ENCODE measurements at places on chromosomes 3 and 15. TPM values are rescaled to one million over a fixed set of nuclear protein-coding genes. Genes with fewer than 3 reads are reported as not detected.
A peak's percentile ranks its signal among the peaks of the same experiment; 100 is the strongest.

- DNase-seq, result peak; percentile 12
These were observed 30.8 kb downstream of the MLH1 start for GRCh38 chr3:37024092-37024491.

DNA sequence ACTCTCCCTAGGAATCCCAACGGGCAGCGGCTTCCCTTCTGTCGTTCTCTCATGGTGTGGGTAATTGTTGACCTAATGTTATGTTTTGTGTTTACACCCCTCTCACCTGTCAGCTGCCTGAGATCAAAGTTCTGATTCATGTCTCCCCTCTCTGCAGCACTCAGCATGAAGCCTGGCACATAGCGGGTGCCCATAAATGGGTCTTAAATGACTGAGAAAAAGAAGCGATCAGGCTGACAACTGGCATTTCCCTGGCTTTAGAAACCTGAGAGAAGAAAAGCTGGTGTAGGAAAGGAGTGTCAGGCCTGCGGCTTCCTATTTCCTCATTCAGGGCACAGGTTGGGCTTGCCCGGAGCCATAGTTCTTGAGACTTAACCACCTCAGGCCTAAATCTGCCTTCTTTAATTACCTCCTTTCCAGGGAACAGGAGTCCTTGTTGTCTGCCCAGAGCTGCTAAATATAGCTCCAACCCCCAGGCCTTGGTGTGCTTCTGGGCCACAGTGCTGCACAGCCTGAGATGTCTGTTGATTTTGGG, 31.8 kb downstream of the LPP start:
- DNase-seq, result no peak

DNA sequence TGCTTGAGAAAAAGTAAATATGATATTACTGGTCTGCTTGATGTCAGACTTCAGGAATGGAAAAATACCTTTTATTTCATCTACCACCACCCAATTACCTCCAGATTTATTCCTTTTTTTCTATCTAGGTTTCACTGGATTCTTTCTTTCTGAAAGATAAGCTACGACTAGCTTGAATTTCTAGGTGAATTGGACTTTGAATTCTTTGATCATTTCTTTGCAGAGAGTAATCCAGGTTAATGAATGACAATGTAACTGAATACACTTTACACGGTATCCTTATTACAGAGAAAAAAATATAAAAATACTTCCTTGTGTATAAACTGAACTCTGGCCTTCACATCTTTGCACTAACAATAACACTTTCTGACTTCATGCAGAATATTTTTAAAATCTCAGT, 59.5 kb upstream of the TRPC1 start:
- no peak for DNase-seq

DNA sequence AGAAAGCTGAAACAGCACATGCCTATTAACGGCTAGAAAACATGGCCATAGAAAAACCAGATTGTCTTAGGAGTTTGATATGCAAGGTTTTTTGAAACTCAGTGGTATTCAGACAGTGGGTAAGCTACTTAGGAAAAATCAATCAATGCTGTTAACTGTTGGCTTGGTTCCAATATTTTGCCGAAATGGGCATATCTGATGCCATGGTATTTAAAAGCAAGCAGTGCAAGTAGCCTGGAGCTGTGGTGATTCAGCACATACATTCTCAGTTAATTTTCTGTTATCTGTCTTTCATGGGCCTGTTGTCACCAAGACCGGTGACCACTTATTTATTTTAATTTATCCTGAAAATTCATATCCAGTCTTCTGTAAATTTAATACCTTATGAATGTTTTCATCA, 17.3 kb upstream of the SUCNR1 start:
- DNase-seq, result no peak

DNA sequence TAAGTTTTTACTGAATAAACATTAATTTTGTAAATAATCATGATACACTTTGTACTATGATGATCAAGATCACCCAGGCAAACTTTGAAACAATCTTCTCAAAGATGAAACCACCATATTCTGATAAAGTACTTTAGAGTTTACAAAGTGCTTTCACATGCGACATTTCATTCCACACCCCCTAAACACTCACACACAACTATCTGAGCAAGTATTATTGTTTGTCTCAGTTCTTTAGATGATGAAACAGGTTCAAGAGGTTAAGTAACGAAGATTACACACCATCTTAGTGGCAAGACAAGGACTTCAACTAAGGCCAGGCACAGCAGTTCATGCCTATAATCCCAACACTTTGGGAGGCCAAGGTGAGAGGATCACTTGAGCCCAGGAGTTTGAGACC, 37.6 kb downstream of the ZNF148 start:
- DNase-seq, result no peak

DNA sequence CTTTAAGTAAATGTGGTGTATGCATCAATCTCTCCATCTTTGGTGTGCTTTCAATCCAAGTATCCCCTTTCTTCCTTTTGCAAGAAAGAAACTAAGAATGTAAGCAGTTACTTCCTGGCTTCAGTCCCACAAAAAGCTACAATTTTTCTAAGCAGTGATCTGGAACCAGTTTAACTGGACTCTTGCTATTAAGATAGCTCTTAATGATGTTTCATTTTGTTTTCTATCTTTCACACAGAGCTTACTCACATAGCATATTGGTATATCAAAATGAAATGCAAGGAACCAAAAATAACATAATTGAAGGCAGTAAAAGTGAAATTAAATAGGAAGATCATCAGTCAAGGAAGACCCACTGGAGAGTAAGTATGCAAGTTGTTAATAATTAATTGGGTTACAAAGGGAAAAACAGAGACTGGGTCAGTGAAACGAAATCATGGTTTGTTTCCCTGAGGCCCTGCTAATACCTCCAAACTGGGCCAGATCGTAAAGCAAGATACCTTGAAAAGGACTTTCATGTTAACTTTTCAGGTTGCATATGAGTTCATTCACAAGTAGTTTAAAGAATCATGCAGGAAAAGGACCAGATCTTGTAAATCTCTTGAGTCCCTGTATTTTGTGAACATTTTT, 41.9 kb downstream of the GPR160 start:
- DNase-seq, result no peak

- peak; percentile 68 for DNase-seq
These were observed 40.1 kb downstream of the TMEM44 start for GRCh38 chr3:194592798-194593752.

DNA sequence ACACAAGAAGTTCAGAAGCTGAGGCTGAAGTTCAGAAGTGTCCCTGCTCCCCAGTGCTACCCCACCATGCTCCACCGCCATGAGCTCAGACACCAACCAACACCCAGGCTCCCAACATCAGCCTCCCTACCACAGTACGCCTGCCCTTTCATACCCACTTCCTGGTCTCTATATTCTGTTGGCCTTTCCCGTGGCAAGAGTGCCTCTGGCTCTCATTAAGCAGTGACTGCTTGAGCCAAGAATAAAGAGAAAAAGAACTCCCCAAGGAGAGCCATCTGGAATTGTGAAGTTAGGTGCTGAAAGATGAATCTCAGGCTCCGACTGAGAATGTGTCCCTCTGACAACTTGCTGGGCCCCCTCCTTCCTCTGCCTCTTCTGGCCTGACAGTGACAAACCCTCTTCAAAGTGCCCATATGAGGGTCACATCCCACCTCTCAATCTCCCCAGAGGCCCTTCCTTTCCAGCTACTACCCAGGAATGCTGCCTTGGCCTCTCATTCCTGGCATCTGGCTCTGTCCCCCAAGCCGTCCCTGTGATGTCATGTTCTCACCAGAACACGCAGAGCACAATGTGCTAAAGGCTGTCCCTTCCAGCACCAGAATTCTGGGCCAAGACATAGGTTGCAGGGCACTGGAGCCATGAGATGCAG, 306.8 kb downstream of the NTRK3 start:
- no peak for DNase-seq

- DNase-seq, result no peak
These were observed 773.2 kb downstream of the OTOL1 start for GRCh38 chr3:162269636-162270458.

DNA sequence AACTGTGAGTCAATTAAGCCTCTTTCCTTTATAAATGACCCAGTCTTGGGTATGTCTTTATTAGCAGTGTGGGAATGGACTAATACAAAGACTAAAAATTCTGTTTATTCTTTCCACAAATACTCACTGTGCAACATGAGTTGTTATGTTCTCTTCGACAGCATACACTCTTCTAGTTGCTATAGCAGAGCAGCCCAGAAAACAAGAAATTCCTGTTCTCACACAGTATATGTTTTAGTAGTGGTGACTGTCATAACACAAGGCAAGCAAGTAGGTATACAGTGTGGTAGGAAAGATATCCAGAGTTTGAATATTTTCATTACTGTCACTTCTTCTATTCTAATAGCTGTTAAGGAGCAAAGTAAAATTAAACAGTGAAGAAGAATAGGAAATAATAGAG, 453.3 kb downstream of the ROBO1 start:
- DNase-seq, result no peak

GRCh38 chr3:109353057-109353456, 15.7 kb upstream of the DPPA4 start:
- DNase-seq, result no peak

DNA sequence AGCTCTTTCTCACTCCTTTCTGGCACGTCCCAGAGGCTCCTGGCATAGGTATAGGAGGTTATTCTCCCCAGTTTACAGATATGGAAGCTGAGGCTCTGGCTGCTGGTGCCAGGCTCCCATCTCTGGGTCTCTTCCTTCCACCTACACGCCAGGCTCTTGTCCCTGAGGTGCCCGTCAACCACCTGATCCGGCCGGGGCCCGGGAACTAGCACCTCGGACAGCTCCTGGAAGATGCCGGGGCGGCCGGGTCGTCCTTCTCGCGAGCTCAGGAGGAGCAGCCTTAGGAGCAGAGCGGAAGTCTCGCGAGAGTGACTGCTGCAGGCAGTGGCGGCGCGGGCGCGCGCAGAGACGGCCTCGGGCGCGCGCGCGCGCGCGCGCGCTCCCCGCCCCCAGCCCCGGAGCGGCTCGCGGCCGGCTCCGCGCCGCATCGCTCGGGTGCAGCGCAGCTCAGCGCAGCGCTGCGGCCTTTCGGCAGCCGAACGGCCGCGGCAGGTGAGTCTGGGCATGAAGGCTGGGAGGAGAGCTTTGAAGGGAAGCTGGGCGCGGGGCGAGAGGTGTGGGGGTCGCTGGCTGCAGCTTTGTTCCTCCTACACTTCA, at the start of gene SCAMP5:
Gene SCAMP5, plus strand, starts transcription at position 382 of the 597 bp plus-strand sequence. CDS start 16,277 bp downstream, outside the sequence.
- peak; percentile 97 for DNase-seq

- DNase-seq, result peak; percentile 79
These were observed 734 bp downstream of the TBL1XR1 start for GRCh38 chr3:177196456-177197040.

DNA sequence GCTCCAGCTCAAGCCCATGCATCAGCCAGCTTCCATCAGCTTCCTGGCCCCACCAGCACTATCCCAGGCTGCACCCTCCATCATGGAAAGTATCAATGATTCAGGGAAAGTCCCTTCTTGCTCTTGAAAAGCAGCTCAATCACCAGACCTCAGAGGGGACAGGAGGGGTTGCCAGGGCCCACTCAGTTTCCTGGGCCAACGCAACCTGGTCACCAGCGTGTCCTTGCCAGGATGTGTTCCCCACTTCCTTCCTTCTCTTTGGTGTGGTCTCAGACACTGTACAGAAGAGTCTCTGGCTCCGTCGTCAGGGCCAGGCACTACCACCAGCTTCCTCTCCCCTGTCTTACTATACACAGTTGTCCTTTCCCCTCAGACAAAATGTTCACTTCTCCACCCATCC, 3.0 kb downstream of the HDC start:
- no peak for DNase-seq

- DNase-seq, result no peak
These were observed 436.0 kb upstream of the TPM1 start for GRCh38 chr15:62606376-62607113.

DNA sequence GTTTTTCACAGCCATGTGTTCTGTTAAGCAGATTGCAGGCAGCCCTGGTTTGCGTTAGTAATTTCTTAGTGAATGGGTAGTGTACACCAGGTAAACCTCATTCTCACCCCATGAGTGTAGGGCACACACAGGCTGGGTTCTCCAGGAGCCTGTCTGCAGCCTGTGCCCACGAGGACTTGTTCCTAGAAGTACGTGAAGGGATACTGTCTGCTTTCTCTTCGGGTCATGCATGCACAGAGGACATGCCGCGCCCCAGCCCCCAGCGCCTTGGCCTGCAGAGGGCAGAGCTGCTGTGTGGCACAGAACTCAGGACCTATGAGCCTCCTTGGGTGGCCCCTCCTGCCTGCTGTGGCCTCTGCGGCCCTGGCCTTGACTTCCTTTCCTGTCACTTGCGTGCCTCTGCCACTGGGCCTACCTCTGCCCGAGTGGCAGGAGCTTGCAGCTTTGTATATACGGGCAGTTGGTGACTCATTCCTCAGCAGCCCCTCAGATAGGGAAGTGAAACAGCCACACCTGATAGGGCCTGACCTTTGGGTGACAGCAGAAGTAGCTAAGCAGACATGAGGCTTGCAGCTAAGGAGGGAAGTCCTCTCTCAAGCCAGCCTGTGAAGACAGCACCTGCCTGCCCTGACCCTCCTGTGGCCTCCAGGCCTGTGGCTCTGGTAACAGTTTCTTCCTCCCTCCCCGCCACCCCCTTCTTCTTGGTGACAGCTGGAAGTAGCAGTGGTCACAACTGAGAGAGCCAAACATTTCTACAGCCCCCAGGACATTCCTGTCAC, 19.5 kb downstream of the PPCDC start:
- DNase-seq, result peak; percentile 44

NECTIN3 gene
- 12.7 TPM for polyA plus RNA-seq

PATL2 gene
- 0.13 TPM for polyA plus RNA-seq

MORC1 gene
- polyA plus RNA-seq, result not detected

Measured in SK-N-SH (cell line).